ENCODE measurements at places on chromosomes 7 and 10.

GRCh38 chr10:43353495-43354329 lies 17.7 kb upstream of the FXYD4 start:
- DNase-seq: no peak

- no peak for DNase-seq
Measured at GRCh38 chr7:26073041-26073440, 79.0 kb upstream of the NFE2L3 start.

GRCh38 chr7:157547102-157547501 lies 210.3 kb downstream of the DNAJB6 start:
- DNase-seq: no peak

- DNase-seq: no peak
Measured at GRCh38 chr10:50982989-50983388, 91.3 kb upstream of the PRKG1 start.

- DNase-seq: no peak
Measured at GRCh38 chr7:98185101-98185500, 26.1 kb upstream of the BHLHA15 start.

GRCh38 chr7:130896051-130896881 lies 162.3 kb upstream of the KLF14 start:
- no peak for DNase-seq

DNA sequence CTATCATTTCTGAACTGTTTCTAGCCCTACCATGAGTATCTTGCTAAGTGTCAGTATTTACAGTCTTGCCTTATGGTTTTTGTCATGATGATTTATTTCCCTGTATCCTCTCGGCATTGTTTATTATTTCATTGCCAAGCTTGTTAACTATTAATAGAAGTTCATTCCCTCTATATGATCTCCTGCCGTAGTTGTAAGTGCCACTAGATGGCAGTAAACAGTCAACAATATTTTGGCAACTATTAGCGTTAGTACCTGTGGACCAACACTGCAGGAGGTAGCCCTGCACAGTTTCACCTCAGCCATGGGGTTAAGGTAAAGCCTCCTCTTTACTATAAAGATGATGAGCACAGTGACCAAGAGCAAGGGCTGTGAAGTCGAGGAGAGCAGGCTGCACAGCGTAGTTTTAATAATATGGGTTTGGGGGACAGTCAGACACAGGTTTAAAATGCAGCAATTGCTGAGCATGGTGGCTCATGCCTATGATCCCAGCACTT lies 26.1 kb upstream of the CCNJ start:
- DNase-seq: peak; percentile 62

GRCh38 chr7:130458257-130458656 lies 17.4 kb upstream of the CEP41 start:
- no peak for DNase-seq

All from Ammon's horn (tissue), 1 donor.